Breast epithelium (tissue), 4 donors: ENCODE measurements at places on chromosomes 3 and 15.

- H3K36me3 ChIP-seq, result no peaks in the 10 kb centered on the region
- no peak for DNase-seq
- no peaks in the 10 kb centered on the region for H3K27me3 ChIP-seq
- H3K27ac ChIP-seq, result no peak overlapping the region
- H3K4me3 ChIP-seq, result no peak overlapping the region
Observed at GRCh38 chr3:195165790-195166189, 105.2 kb downstream of the XXYLT1 start.

DNA sequence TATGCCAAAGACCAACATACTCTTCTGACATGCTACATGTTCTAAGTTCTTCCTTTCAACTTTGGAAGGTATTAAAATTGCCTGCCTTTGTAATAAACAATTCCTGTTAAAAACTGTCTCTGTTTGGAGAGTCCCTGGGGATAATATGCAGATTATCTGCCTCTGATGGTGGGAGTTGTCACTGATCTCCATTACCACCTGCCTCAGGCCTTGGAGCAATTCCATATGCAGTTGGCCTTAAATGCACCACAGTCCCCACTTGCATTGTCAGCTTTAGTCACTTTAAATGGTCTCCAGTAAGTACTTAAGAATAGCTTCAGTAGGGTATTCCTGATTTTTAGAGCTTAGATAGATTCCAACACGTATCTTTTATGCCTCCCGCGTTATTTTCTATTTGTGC lies 121.1 kb upstream of the GOLIM4 start:
- no peaks in the 10 kb centered on the region for H3K4me1 ChIP-seq
- H3K4me3 ChIP-seq, result no peak overlapping the region
- no peak overlapping the region for H3K27ac ChIP-seq

GRCh38 chr3:138376663-138377062 lies 28.3 kb downstream of the MRAS start:
- no peak overlapping the region for H3K4me3 ChIP-seq
- no peaks in the 10 kb centered on the region for H3K4me1 ChIP-seq
- no peaks in the 10 kb centered on the region for H3K36me3 ChIP-seq
- DNase-seq, result no peak

DNA sequence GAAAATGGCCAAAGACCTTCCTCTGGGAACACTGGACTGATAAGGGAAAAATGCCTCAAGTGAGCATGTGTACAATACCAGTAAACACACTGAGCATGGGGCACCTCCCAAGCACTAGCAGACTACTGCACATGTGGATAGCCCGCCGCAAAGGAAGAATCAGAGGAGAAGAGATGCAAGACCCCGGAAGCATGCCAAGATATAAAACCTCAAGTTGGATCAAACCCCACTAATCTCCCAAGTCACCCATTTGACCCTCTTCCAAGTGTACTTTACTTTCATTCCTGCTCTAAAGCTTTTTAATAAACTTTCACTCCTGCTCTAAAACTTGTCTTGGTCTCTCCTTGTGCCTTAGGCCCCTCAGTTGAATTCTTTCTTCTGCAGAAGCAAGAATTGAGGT lies 121.1 kb upstream of the PLAAT1 start:
- H3K4me3 ChIP-seq, result no peak overlapping the region
- no peak overlapping the region for H3K27ac ChIP-seq
- H3K27me3 ChIP-seq, result no peaks in the 10 kb centered on the region
- H3K36me3 ChIP-seq, result no peaks in the 10 kb centered on the region
- DNase-seq, result no peak

- no peaks in the 10 kb centered on the region for H3K36me3 ChIP-seq
- H3K4me1 ChIP-seq, result no peaks in the 10 kb centered on the region
- no peak for DNase-seq
- H3K27me3 ChIP-seq, result no peaks in the 10 kb centered on the region
- H3K27ac ChIP-seq, result no peak overlapping the region
Observed at GRCh38 chr3:87425056-87425455, 148.7 kb upstream of the POU1F1 start.

DNA sequence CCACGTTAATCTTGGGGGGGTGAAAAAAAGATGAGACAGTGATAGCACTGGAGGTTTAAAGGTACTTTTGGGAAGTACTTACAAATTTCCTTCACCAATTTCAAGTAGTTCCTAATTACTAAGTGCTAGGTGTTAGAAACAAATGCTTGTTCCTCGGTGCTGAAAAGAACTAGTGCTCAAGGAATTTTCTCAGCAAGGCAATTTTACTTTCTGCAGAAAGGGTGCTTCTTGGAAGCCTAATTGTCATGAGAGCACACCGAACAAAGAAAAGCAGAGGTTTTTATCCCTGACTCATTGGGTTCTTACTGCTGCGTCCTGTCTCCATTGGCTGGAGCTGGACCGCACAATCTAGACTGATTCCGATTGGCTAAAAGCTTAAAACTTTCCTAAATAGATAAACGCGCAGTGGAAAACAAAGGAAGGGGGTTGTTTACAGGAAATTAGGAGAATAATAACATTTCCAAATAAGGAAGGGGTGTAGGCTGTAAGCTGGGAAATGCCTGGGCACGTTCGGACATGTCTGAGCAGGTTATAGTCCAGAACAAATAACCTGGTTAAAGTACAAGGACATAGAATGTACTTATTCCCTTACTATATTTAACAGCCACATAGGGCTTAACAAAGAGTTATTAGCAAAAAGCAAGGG lies 49.6 kb downstream of the CHD2 start:
- no peak overlapping the region for H3K4me3 ChIP-seq
- H3K27ac ChIP-seq, result no peak overlapping the region
- H3K27me3 ChIP-seq, result no peaks in the 10 kb centered on the region
- H3K36me3 ChIP-seq, result peaks cover 52% of the 10 kb centered on the region
- DNase-seq, result no peak
